ENCODE measurements at places on chromosomes 5 and 9.

DNA sequence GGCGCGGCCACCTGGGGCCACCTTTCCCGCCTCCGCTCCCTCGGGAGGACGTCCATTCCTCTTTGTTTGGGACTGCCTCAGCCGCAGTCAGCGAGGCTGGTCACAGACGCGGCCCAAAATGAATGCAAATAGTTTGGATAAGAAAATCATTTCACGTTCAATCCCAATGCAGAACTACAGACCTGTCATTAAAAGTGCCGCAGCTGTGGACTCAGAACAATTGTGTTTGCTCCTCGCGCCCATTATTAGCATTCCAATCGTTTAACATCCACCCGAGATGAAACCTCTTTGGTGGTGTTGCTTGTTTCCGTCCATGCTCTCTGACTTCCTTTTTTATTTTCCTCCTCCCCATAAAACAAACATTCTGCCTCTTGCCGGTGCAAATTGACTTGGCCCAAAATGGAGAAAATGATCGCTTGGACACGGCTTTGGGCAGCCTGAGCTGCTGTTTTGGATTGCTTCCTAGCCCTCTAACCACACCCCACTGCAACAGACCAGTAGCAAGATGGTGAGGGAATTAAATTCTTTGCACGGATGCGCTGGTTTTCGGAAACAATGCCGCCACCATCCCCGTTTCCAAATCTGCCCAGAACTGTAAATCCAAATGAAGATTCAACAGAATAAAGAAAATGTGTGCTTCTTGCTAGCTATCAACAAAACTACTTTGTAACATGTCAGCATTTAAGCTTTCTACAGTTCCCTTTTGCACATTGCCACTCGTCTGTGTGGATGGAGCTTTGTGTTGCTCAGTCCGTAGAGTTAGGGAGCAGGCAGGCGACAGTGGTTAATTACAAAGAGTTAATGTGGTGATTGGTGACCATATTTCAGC is 784 bp downstream of the NLN start:
- no peak for DNase-seq

- no peak for DNase-seq
Observed at GRCh38 chr5:112971276-112971675, 5.3 kb upstream of the DCP2 start.

DNA sequence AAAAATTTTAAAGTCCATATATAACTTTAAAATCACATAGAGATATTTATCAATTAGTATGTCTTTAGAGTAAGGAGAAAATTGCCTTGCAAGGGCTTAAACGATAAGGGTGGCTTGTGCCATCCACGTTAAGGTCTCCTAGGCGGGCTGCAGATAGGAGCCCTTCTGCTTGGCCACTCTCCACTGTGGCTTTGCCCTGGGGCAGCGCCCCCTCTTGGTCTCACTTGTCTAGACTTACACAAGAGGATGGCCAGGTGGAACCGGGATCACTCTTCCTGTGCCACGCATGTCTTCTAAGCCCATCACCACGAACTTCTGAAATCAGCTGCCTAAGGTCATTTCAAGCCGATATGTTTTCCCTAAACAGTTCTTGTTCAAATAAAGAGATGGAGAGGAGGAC is 2.9 kb downstream of the FPGS start:
- DNase-seq, result no peak

- DNase-seq, result no peak
Observed at GRCh38 chr5:147752666-147753290, 29.8 kb downstream of the JAKMIP2 start.

DNA sequence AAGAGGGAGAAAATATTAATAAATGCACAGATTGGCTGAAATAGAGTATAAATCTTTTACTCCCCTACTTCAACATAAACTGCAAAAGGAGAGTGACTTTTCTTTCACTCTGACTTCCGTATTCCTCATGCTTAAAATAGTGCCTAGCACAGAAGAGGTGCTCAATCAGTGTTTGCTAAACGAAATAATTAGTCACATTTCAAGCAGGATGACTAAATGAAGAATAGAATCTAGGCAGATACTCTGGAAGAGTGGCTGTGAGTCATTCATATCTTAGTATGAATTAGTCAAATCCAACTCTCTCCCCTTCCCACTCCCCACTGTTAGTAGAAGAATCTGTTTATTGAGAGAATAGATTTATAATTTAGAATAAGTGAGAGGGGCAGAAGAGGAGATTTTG is 4.8 kb downstream of the CD274 start:
- DNase-seq, result no peak

DNA sequence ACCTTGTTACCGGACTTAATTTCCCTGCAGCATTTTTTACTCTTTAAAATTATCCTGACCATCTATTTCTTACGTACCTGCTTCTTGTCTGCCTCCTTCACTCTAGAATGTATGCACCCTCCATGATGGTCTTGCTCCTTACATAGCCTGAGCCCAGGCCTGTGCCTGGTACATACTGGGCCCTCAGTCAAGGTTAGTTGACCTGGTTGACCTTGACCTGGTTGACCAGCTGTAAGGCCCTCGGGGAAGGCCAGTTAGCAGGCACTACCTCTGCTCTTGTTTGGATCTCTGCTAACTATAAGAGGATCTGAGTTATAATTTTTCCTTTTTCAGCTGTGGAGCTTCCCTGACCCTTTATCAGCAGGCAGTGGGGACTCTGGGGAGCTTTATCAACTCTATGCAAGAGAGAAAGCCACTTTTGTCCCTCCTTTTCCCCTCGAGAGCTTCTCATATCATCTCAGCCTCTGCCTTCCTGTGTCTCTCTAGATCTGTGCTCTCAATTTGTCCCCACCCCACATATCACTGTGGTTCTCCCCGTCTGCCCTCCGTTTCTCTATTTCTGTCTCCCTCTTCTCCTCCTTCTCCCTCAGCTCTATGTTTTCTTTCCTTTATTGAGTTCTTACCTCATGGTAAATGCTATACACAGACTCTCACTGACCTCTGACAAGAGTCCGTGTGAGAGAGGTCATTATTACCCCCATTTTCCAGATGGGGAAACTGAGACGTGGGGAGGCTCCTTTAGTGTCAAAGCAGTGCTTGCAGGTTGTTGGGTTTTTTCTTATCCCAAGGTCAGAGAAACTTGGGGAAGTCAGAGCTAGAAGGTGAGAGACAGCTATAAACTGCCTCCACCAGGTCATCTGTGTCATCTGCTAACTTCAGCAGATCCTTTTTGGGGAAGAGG is 28.6 kb downstream of the SPRY4 start:
- no peak for DNase-seq

DNA sequence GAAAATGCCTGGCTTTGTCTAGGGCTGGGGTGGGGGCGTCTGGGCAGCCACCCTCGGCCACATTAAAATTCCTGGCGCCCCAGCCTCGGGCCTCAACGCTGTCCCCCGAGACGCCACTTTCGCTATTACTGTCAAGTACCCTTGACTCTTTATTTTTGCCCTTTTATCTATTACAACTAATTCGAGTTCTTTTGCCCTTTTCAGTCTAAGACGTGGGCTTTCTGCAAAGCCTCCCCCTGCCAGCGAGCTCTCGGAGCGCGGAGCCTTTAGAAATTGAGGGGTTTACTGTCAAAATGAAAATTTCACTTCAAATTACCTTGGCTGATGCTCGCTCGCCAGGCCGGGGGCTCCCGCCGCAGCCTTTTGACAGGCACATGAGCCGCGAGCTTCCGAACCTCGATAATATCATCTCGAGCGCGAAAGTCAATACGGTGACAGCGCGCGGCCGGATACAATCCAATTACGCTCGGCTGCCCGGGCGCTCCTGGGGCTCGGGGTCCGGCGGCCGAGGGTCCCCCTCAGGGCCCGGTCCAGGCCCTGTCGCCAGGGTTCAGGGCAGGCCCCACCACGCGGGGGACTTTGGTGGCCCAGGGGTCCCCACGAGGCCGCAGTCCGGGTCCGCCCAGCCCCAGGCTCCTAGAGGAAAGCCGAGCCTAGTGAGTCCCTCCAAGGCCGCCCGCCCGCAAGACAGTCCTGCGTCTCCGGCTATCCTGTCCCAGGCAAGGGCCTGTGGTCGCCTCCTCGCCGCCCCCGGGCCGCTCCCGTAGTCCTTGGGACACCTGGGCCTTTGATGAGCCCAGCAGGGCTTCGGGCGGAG is 6.7 kb downstream of the IRX4 start:
- DNase-seq, result no peak

DNA sequence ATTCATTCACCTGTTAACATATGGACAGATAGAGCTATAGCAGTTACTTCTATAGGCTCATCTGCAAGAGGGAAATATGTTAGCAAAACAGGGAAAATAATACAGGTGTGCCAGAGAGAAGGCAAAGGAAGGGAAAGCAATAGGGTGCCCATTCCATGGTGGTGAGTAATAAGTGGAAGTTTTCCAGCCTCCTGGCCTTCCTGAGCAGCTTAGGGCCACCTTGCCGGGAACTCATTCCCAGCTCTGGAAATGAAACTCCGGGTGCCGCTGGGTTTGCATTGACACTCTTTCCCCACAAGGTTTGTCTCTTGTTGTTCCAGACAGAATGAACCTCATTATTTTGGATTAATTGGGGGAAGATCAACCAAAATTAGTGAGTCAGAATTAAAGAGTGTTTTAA is 58.4 kb downstream of the SLC1A3 start:
- no peak for DNase-seq

DNA sequence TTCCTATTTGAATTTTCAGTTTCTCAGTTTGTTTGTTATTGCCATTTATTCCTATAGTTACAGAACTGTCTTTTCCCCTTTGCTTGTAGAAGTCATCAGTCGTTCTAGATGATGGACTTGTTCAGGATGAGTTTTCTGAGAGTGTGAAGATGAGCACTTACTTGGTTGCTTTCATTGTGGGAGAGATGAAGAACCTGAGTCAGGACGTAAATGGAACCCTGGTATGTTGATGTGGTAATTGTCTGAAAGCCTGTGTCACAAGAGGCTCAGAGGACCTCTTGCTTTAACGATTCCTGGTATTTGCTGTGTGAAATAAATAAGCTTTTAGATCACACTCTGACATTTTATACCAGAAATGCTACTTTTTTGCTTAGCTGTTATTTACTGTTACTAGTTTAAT is 50.6 kb downstream of the LNPEP start:
- no peak for DNase-seq

GRCh38 chr5:162128117-162128516 is 60.5 kb downstream of the GABRG2 start:
- no peak for DNase-seq

GRCh38 chr5:128254789-128255188 is 171.2 kb downstream of the SLC12A2 start:
- no peak for DNase-seq

DNA sequence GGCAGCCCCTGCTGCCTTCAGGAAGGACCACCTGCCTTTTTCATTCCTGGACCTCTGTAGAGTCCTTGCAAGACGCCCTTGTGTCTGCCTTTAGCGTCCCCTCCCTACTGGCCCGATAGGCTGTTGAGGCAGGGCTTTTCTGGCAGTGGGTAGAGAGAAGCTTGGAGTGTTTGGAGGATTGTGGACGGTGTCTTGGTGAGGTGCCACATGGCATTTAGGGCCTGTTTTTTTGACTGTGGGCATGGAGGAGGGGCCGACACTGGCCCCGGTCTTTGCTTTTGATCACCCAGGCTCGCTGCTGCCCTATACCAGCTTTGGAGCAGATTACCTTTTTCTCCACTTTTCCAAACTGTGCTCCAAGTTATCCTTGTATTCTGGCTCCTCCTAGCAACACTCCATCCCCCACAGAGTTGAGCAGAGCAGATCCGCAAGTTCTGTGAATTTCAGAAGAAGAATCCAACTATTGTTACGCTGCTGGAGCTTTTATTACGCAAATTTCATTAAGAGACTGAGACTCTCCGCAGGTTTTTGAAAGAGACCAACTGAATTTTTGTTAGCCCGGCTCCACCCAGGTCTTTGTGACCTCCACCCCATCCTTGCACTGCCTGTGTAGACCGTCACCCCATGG is 34.8 kb upstream of the PRDM12 start:
- DNase-seq, result no peak

Measured in activated CD8-positive, alpha-beta memory T cell treated with anti-CD3 and anti-CD28 coated beads for 1 hour (primary cell).